ENCODE measurements at places on chromosomes 2 and 18. TPM values are rescaled to one million over a fixed set of nuclear protein-coding genes. Genes with fewer than 3 reads are reported as not detected.

AFF3 gene
- 1.3 TPM for polyA plus RNA-seq

COL5A2 gene
- 4.4 TPM for polyA plus RNA-seq

RTTN gene
- 5.8 TPM for polyA plus RNA-seq

UGT1A6 gene
- not detected for polyA plus RNA-seq

FANCL gene
- 9.8 TPM for polyA plus RNA-seq

COL3A1 gene
- polyA plus RNA-seq = 17.6 TPM

DCDC2C gene
- not detected for polyA plus RNA-seq

TMEFF2 gene
- 0.08 TPM for polyA plus RNA-seq

C2orf80 gene
- polyA plus RNA-seq = not detected

RGPD3 gene
- polyA plus RNA-seq = 0.04 TPM

GAL3ST2 gene
- polyA plus RNA-seq = not detected

MPP4 gene
- polyA plus RNA-seq = 0.24 TPM

SOWAHC gene
- polyA plus RNA-seq = 0.91 TPM

TMX3 gene
- polyA plus RNA-seq = 13.0 TPM

ST6GAL2 gene
- polyA plus RNA-seq = 0.08 TPM

FN1 gene
- polyA plus RNA-seq = 527 TPM

LRP1B gene
- 0.04 TPM for polyA plus RNA-seq

CCDC74B gene
- polyA plus RNA-seq = 0.50 TPM

EVA1A gene
- polyA plus RNA-seq = 0.19 TPM

TWIST2 gene
- 2.8 TPM for polyA plus RNA-seq
